IPS DF 6.9 (cell line): ENCODE measurements at places on chromosomes 3 and 15.

DNA sequence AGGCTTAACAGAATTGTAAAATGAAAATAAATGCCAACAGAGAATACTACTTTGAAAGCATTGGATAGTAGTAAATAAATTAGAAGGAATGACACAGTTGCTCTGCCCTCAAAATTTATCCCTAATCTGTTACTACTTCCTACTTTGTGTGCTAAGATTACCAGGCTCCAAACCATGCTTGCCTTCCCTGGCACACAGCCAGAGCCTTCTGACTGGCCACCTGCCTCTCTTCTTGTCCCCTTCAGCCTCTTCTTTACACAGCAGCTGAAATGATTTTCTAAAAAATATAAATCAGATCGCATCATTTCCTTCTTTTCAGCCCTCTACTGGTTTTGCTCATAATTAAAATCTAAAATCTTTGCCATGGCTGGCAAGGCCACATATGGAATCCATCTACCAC is 334.1 kb downstream of the FHIT start:
- no peak for DNase-seq

GRCh38 chr3:135565546-135565945 is 400.0 kb upstream of the PPP2R3A start:
- DNase-seq = no peak

DNA sequence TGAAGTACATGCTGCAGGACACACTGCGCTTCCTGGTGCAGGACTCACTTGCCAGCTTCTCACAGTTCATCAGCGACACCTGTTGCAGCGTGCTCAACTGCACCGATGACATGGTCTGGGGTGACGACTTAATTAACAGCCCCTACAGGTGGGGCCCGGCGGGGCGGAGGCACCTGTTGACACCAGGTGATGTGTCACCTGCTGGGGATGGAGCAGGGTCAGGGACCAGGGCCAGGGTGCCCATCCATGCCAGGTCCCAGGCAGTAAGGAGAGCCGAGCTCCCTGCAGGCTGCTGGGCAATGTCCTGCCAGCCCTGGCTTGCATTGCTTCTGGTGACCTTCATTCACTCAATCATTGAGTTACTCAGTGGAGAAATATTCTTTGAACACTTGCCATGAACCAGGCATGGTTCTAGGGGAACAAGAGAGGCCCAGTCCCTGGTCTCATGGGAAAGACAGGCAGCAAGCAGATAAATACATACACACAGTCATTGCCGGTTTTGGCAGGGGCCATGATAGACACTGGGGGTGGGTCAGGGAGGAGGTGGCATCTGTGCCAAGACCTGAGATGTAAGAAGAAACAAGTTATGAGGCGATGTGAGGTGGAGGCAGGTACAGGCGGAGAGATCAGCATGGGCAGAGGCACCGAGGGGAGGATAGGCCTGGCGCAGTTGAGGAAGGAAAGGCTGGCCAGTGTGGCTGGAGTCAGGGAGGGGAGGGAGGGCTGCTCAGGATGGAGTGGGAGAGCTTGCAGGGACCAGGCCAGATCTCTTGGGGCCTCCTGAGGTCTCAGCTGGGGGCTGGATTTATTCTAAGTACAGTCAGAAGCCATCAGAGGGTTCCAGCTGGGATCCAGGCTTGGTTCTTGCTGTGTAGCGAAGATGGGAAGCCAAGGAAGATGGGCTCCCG is 30.8 kb downstream of the DNAH1 start:
- DNase-seq = no peak

- no peak for DNase-seq
Measured at GRCh38 chr3:25537516-25537915, 109.5 kb downstream of the RARB start.

DNA sequence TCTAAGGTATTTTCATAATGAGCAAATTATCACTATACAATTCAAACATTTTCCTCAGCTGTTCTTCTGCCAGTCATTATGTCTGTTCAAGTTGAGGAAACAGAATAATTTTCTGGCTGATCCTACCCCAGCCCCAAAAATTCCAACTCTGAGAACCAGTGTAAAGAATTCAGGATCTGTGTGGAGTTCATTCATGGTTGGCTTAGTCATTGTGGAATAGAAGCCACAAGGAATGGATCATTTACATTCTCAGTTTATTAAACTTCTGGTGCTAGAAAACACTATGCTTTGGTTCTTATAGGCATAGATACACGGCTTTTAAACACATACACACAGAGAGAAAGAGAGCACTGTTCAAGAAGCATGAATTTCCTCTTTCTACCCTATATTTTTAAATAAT is 134.6 kb downstream of the CMSS1 start:
- no peak for DNase-seq
